ENCODE measurements at places on chromosomes 2 and 18. TPM values are rescaled to one million over a fixed set of nuclear protein-coding genes. Genes with fewer than 3 reads are reported as not detected.

Gene IL1RN
- polyA plus RNA-seq: 4.9 TPM

GRCh38 chr2:58289029-58289428 lies 47.9 kb upstream of the FANCL start:
- no peak for DNase-seq

- no peak for DNase-seq
Observed at GRCh38 chr2:29802986-29803385, 118.4 kb downstream of the ALK start.

DNA sequence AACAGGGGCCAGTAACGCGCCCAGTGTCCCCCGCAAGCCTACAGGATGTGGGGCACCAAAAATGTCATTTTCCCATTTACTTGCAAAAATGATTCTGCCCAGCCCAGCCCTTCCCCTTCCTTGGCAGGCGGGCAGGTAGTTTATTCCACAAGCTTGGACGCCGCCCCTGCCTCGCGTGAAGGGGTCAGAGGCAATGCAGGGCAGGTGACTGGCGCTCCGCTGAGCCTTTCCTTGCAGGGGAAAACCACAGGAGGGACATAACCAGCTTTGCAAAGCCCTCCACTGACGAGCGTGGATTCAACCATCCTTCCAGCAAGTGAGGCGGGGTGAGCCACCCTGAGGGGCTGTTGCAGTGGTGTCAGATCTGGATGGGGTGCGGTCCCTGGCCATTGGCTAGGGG lies 5.3 kb downstream of the MAB21L4 start:
- no peak for DNase-seq

GRCh38 chr2:134320930-134321329 lies 67.1 kb downstream of the MGAT5 start:
- DNase-seq: no peak

DNA sequence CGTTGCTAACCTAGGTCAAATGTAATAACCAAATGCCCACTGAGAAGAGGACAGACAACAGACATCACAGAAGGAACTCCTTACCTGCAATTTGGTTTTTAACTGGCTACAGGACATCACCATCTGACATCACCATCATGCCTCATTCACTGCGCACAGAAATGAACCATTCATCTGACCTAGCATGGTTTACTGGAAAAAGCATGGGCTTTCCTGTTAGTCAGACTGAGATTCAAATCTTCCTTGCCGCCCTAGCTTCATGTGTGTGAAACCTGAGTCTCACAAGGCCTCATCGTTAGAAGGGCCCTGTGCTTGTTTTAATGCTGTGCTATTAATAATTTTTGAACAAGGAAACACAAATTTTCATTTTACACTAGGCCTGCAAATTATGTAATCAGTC lies 1.1 kb upstream of the HIBCH start:
- no peak for DNase-seq

Gene ALMS1
- 10.7 TPM for polyA plus RNA-seq

Gene IKZF2
- polyA plus RNA-seq: 2.4 TPM

DNA sequence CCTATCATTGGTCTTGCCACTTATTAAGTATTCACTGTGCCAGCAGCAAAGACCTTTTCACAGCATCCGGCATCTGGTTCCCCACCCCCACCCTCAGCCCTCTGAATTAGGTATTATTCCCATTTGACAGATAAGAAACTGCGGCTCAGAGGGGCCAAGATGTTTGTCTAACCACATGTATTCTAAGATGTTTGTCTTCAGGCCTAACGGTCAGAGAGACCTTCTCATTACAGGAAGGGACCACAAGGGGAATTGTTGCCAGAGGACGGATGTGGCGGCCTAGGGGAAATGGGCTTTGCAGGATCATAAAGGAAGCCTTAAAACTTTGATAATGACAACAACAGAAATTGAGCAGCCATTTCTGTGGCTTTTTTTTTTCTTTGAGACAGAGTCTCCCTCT lies 16.6 kb downstream of the NPPC start:
- DNase-seq: no peak

DNA sequence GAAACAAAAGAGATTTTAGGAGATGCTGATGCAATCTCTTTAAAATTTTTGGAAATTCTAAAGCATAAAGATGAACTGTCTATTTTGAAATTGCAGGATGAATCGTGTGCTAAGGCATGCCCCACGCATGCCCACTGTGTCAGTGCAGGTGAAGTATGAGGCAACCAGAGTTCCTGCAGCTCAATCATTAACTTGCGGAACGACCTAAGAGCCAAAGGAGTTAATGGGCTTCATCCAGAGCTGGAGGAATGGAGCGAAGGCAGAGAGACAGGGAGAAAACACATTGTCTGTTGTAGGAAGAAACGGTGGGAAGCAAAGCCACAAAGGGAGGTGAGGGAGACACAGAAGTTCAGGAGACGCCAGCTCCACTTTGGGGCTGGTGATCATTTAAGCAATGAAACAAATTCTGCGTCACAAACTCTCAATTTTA lies 265.2 kb downstream of the CCDC85A start:
- peak; percentile 51 for DNase-seq

GRCh38 chr18:45670281-45670962 lies 53.6 kb upstream of the SLC14A1 start:
- DNase-seq: no peak

GRCh38 chr2:160373263-160373662 lies 120.3 kb downstream of the RBMS1 start:
- no peak for DNase-seq

- DNase-seq: no peak
Observed at GRCh38 chr2:119393971-119394748, 27.4 kb downstream of the DBI start.

Gene DPP4
- 0.80 TPM for polyA plus RNA-seq

- no peak for DNase-seq
Observed at GRCh38 chr2:223264541-223265193, 212.7 kb downstream of the KCNE4 start.

Gene EFR3B
- 0.51 TPM for polyA plus RNA-seq

GRCh38 chr2:235560345-235560744 lies 66.5 kb downstream of the AGAP1 start:
- no peak for DNase-seq

Gene REG1B
- 1.7 TPM for polyA plus RNA-seq

Gene SLC35F6
- polyA plus RNA-seq: 18.8 TPM

DNA sequence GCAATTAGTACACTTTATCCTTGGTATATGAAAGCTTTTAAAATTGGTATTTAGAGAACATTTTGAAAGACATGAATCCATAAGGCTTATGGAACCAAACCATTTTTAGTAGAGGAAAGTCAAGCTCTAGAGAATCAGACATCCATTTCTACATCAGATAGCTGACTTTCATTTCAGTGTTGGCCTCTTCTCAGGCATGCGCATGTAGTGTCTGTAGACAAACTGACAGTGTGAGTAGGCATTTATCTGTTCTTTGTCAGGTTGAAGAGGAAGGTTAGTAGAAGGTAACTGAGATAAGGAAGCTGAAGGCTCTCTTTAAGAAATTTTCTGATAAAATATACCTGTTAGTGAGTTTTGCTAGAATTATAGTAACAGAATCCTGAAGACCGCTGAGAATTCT lies 221.9 kb upstream of the SIX3 start:
- no peak for DNase-seq

Gene APLF
- polyA plus RNA-seq: 1.4 TPM

DNA sequence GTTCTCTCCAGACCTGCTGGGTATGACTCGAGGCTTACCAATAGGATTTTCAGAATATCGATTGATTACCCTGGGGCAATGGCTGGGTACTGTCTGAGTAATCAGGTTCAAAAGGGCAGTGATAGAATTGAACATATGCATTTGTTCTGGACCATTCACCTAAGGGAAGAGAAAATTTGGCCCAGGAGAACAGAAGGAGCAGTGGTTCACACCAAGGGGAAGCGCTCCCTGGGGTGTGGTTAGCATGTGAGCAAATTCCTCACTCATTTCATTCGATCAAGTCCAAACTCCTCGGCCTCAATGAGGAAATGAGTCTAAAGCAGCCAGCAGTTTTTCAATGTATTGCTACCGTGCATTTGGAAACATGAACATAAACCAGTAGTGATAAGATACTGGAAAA lies 55.6 kb downstream of the CYP26B1 start:
- no peak for DNase-seq

GRCh38 chr2:228602288-228602687 lies 420.8 kb upstream of the SPHKAP start:
- DNase-seq: no peak

Gene TGFA
- 2.1 TPM for polyA plus RNA-seq

Gene GAL3ST2
- not detected for polyA plus RNA-seq

Gene IHH
- 0.13 TPM for polyA plus RNA-seq

Gene LOXHD1
- polyA plus RNA-seq: 0.11 TPM

- DNase-seq: no peak
Observed at GRCh38 chr2:207180741-207181140, 15.0 kb upstream of the KLF7 start.

Gene NYAP2
- polyA plus RNA-seq: 0.01 TPM

GRCh38 chr2:68741238-68741637 lies 6.6 kb downstream of the ARHGAP25 start:
- no peak for DNase-seq

GRCh38 chr18:46953195-46953594 lies 35.8 kb downstream of the KATNAL2 start:
- no peak for DNase-seq

Gene PDE11A
- polyA plus RNA-seq: 0.11 TPM

DNA sequence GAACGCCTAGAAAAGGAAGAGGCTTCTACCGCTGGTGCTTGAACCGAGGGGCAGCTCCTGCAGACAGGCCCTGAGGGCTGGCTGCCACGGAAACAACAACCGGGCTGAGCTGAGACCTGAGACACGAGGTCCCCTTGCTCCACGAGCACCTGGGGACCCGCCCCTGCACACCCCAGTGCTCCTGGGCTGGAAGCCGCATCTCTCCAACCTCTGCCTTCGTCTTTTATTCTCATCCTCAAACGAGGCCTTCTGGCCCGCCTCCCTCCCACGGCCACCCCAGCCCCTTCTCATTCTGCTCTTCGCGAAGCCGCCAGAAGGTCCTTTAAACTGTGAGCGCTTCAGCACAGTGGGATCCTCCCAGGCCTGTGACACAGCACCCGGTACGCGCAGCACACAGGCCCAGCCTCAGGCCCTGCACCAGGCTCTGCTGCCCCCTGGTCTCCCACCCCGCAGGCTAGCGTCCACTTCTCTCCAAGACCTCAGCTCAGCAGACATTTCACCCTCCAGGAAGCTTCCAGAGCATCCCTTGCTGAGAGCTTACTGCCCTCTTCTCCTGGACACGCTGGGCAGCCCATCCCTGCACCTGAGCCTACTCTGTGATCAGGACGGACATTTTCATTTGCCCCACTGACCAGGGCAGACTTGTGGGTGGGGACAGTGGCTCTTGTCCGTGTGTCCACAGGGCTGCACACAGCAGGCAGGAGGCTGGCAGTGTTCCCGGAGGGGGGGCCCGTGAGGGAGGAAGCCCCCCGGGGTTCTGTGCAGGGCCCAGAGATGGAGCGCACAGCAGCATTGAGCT lies 149.7 kb downstream of the PXDN start:
- DNase-seq: no peak

- DNase-seq: no peak
Observed at GRCh38 chr18:63819786-63820185, 44.6 kb downstream of the SERPINB7 start.

Gene SULT1C2
- 0.15 TPM for polyA plus RNA-seq

GRCh38 chr2:39522518-39522877 lies 85.4 kb upstream of the MAP4K3 start:
- DNase-seq: no peak

GRCh38 chr2:38653715-38654527 lies 12.0 kb upstream of the GALM start:
- no peak for DNase-seq

Gene IGFBP5
- polyA plus RNA-seq: 516 TPM

Gene CWC22
- 14.1 TPM for polyA plus RNA-seq

- DNase-seq: no peak
Observed at GRCh38 chr18:6730416-6731221, 1.1 kb downstream of the ARHGAP28 start.

Gene UNC80
- 0.13 TPM for polyA plus RNA-seq

- DNase-seq: no peak
Observed at GRCh38 chr2:144048631-144049060, 471.3 kb downstream of the ZEB2 start.

Gene SPATS2L
- 57.7 TPM for polyA plus RNA-seq

Gene PER2
- polyA plus RNA-seq: 8.8 TPM

Gene MAP2
- polyA plus RNA-seq: 2.7 TPM

GRCh38 chr2:10900216-10901109 lies 11.3 kb upstream of the KCNF1 start:
- no peak for DNase-seq

DNA sequence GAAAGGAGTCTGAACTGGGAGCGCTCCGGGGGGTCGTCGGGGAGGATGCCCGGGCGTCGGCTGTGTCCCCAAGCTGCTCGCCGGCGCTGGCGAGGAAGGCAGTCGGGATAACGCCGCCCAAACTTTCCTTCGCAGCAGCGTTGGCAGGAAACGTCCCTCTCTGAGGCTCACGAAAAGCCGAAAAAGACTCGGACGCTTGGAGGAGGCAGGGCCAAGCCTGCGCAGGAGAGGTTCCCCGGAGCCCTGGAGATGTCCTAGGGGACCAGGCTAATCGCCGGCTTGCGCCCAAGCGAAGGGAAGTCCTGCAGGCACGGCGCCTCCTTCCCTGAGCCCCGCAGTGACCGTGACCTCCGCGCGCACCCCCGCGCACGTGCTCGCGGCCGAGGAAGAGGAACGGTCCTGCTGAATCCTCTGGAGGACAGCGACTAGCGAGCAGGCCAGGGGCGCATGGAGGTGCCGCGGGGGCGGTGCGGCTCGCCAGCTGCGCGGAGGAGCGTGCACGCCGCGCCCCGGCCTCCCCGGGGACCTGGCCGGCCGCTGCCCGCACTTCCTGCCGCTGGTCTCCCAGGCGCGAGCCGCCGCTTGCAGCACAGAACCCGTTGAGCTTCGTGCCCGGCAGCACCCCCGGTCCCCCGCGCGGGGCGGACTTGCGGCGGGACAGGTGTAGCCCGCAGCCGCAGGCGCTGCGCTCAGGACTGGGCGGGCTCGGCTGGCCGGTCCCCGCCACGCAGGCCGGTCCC lies at the start of gene SH3RF3:
TSS of gene SH3RF3 (plus strand) at position 590 of the 740 bp plus-strand sequence.
- DNase-seq: no peak

DNA sequence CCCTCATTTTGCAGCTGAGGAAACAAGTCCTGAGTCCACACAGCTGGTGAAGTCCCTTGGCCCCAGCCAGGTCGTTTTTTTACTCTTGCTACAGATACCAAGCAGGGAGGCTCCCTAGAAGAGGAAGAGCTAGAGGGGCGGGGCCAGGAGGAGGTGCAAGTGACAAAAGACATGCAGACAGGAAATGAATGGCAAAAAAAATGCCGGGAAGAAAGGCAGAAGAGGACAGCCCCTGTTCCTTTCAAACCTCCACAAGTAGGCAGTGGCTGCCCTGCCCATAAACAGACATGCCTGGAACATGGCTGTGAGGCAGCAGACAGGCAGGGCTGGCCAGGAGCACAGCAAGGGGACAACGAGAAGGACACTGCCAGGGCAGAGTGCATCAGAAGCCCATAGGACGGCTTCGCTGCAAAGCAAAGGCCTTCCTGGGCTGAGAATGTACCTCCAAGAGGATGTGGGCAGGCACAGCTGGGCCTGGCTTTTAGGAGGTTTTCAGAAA lies 108.7 kb downstream of the ZBTB7C start:
- no peak for DNase-seq

Measured in urinary bladder (tissue), 4 donors.